ENCODE measurements at places on chromosomes 5 and 9. TPM values are rescaled to one million over a fixed set of nuclear protein-coding genes. Genes with fewer than 3 reads are reported as not detected.

DNA sequence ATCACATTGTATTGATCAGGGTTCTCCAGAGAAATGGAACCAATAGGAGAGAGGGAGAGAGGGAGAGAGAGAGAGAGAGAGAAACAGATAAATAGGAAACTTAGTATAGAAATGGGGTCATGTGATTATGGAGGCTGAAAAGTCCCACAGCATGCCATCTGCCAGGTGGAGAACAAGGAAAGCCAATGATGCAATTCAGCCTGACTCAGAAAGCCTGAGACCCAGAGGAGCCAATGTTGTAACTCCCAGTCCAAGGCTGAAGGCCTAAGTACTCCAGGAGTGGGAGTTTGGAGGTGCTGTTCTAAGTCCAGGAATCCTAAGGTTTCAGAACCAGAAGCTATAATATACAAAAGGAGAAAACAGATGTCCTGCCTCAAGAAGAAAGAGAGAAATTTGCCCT lies 48.4 kb upstream of the ISOC1 start:
- DNase-seq: no peak

DNA sequence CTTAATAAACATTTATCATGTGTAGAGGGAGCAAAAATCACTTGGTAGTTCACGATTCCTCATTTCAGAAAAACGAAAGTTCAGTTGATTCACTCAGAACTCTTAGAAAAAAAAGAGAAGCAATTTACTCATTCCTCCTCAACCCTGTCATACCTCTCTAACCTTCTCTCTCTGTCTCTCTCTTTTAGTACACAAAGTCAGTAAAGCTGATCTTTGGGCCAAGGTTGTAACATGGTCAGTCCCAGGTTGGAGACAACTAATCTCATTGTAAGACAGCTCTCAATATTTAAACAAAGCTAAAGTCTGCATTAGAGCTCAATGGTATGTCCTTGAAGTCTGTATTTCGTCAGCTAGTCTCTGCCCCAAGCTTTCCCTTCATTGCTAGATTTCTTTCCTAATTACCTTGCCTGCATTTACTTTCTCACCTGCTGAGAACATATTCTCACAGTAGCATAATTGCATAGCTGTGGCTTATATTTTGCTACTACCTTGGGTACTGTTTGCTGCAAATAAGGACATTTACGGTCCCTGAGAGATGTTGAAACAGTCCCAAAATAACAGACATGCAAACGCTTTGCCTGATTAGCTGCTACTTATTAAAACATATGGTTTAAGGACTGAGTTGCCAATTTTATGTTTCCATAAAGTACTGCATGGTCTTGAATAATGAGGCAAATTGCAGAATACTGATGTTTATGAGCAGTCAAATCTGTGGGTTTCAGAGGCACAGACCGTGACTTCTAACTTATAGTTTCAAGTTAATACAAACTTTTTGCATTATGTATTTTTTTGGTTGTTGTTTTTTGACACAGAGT lies 138.3 kb downstream of the GPBP1 start:
- no peak for DNase-seq

- no peak for DNase-seq
These were observed 8.3 kb upstream of the FCHO2 start for GRCh38 chr5:72947498-72947897.

- no peak for DNase-seq
These were observed 195.9 kb downstream of the SGCD start for GRCh38 chr5:156522651-156523529.

GRCh38 chr9:104177003-104177611 lies 83.0 kb downstream of the SMC2 start:
- DNase-seq: no peak

The AGXT2 gene
- total RNA-seq: not detected

The STK32A gene
- total RNA-seq: not detected
